NCI-H2227 treated with DMSO at 0.1 percent for 48 hours (cell line): ENCODE measurements at places on chromosomes 1 and 21.

- no peak for DNase-seq
Measured at GRCh38 chr1:3940081-3940753, 40.1 kb upstream of the C1orf174 start.

GRCh38 chr21:46189213-46189958 lies 5.1 kb upstream of the SPATC1L start:
- DNase-seq: no peak

DNA sequence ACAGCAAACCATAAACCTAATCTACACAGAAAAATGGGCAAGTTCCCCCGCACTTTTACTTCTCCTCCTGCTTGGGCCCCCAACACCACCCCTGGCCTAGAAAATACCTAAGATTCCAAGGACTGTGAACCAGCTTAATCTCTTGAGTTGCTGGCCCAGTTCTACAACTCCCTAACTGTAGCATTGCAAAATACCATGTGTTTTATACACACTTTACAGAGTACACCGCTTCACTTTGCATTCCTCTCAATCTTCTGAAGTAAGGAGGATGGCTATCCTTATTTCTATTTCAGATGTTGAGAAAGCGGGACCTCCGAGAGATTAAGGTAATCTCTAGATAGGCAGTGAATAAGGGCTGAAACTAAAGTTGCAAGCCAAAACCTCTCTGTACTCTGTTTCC lies 408.3 kb upstream of the NR5A2 start:
- DNase-seq: no peak

DNA sequence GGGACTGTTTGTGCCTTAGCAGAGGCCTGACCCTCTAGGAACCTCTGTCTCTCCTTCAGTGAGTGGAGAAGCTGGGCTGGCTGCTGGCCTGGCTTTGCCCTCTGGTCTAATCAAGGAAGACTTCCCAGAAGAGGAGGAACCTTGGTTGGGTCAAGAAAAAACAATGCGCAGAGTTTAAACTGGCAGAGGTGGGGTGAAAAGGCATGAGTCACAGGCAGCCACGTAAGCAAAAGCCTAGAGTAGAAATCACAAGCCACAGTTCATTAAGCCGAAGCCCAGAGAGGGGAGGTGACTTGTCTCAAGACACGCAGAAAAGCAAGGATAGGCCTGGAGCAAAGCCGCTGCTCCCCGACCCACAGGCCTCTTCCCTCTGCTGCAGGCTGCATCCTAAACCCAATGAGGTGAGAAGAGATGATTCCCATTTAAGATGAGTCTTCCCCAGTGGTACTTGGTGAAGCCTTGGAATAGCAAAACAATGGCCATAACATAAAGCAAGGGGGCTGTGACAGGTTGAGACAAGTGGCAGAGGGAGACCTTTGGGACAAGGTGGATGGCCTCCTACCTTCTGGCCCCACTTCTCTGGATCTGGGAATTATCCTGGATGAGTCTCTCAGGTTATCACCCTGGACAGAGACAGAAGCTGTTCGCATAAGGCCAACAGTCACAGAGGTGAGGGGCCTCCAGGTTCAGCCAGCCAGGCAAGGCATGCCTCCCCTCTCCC lies 7.7 kb downstream of the PDZK1IP1 start:
- DNase-seq: no peak

- DNase-seq: no peak
Measured at GRCh38 chr1:936348-937264, 12.9 kb downstream of the SAMD11 start.

- DNase-seq: no peak
Measured at GRCh38 chr1:153557877-153558276, 7.8 kb downstream of the S100A2 start.

DNA sequence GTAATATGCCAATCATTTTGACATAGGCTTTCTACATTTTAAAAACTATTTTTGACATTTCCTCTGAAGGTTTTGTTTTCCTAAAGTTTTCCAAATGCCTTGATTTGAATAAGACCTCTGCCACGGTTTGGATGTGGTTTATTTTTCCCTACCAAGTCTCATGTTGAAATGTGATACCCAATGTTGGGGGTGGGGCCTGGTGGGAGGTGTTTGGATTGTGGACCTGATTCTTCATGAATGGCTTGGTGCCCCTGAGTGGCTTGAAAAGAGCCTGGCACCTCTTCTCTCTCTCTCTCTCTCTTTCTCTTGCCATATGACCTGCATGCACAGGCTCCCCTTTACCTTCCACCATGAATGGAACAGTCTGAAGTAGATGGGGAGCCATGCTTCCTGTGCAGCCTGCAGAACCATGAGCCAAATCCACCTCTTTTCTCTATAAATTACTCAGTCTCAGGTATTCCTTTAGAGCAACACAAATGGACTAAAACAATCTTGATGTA lies 14.8 kb downstream of the MMEL1 start:
- DNase-seq: no peak

DNA sequence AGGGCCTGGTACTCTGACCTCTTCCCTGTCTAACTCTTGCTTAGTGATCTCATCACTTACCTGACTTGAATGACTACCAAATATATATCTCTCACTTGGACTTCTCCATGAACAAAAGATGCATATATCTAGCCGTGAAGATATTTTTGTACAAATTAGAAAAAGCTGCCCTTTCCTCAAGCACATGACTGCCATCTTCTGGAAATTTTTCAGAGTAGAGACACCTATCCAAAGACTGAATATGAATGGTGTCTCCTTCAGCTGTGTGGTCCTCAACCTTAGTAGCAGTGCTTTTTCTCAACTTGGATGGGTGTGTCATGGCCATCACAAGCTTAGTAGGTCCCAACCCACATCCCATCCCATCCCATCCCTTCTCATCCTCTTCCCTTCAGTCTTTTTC lies 142.3 kb downstream of the DNM3 start:
- DNase-seq: no peak

- no peak for DNase-seq
Measured at GRCh38 chr1:22606161-22606560, 30.3 kb upstream of the C1QA start.

DNA sequence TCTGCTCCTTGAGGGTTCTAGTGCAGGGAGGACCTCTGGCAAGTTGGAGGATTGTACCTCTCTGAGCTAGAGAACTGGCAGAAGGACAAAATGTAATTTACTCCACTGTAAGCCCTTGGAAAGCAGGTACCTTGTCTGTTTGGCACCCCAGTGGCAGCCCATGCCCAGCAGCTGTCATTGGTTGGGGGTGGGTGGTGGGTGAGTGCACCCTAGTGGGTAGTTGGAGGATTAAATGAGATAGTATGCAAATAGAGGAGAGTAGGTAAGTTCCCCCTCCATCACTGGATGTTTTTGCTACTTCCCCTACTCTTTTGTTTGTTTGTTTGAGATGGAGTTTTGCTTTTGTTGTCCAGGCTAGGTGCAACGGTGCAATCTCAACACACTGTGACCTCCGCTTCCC lies 69.8 kb downstream of the RYR2 start:
- DNase-seq: no peak

DNA sequence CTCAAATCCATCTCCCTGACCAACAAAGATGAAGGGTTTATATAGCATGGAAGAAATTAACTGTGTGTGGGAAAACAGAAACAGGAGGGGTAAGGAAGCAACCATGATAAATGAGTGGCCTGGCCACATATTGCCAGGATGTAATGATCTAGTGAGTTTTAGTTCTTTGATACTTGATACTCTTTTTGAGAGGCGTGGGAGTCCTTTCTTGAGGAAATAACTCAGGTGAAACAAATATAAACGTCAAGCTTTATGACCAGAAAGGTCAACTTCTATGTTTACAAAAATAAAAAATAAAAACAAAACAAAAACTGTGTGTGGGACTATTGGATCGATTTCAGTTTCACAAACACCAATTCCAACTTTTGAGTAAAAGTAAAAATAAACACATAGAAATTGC lies 860.8 kb upstream of the B3GALT2 start:
- no peak for DNase-seq

DNA sequence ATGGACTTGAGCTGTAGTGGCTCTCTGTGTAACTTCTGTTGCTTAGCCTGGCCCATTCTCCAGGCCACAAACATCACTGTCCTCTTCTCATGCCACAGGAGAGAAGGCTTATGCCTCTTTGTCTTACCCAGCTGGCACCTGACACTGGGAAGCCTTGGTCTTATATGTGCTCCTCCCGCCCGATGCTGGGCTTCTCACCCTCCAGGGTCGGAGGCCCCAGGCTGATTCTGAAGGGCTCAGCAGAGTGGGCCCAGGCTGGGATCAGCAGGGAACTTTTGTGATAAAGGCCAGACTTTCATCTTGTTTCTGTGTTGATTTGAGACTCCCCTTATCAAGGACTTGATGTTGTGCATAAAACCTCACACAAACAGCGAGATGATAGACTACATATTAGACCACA lies 29.8 kb downstream of the TRPM2 start:
- DNase-seq: no peak

- DNase-seq: no peak
Measured at GRCh38 chr1:229621663-229622062, 4.3 kb downstream of the TAF5L start.
